ENCODE measurements at places on chromosomes 2 and 18. TPM values are rescaled to one million over a fixed set of nuclear protein-coding genes. Genes with fewer than 3 reads are reported as not detected.

- no peaks in the 10 kb centered on the region for H3K36me3 ChIP-seq
- no peaks in the 10 kb centered on the region for H3K4me1 ChIP-seq
- DNase-seq: no peak
- H3K27ac ChIP-seq: no peak overlapping the region
- no peaks in the 10 kb centered on the region for H3K27me3 ChIP-seq
Observed at GRCh38 chr18:6222271-6222670, 192.4 kb downstream of the L3MBTL4 start.

DNA sequence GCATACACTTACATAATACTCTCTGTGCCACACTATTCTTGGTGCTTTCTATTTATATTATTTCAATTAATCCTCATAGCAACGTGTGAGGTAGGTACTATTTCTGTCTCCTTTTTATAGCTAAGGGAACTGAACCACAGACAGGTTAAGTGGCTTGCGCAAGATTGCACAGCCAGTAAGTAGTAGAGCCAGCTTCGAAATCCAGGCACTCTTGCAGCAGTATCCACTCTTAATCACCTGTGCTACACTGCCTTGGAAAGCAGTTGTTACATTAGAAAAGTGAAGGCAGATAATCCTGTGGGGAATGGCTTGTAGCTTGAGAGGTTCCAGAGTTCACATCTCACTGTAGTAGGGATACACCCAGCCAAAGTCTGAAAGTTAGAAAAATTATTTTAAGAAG, 198.3 kb downstream of the LDLRAD4 start:
- peaks cover 14% of the 10 kb centered on the region for H3K36me3 ChIP-seq
- H3K27me3 ChIP-seq: no peaks in the 10 kb centered on the region
- H3K4me1 ChIP-seq: peaks cover 12% of the 10 kb centered on the region
- no peak for DNase-seq
- H3K4me3 ChIP-seq: no peak overlapping the region

DNA sequence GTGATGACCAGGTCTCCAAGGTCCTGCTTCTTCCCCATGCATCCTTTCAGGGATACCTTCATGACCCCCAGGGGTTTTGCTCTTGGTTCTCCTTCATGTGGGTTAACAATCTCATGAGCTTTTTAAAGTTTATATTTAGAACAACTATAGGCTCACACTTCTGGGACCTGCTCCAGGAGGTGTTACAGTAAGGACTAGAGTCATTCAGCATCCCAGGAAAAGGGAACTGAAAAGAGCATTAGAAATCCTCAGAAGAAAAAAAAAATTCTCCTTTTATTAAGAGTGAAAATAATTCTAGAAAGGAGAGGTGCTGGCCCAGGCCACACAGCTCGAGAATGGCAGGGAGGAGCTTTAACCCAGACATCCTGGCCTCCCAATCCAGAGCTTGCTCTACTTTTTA, 66.5 kb downstream of the SETBP1 start:
- H3K4me1 ChIP-seq: peaks cover 7% of the 10 kb centered on the region
- H3K4me3 ChIP-seq: no peak overlapping the region
- H3K36me3 ChIP-seq: no peaks in the 10 kb centered on the region
- peaks cover 6% of the 10 kb centered on the region for H3K27me3 ChIP-seq

- no peak overlapping the region for H3K27ac ChIP-seq
- no peak overlapping the region for H3K4me3 ChIP-seq
- H3K36me3 ChIP-seq: no peaks in the 10 kb centered on the region
- H3K4me1 ChIP-seq: peaks cover 12% of the 10 kb centered on the region
- no peak for DNase-seq
Observed at GRCh38 chr2:68646303-68646702, 2.9 kb downstream of the PROKR1 start.

GRCh38 chr2:28445448-28446258, 50.2 kb upstream of the PLB1 start:
- H3K27me3 ChIP-seq: peaks cover 4% of the 10 kb centered on the region
- peak overlapping the region; percentile 14 for H3K4me3 ChIP-seq
- H3K27ac ChIP-seq: peak overlapping the region; percentile 99
- peaks cover 2% of the 10 kb centered on the region for H3K36me3 ChIP-seq
- DNase-seq: peak; percentile 86

- no peak overlapping the region for H3K4me3 ChIP-seq
- H3K27ac ChIP-seq: no peak overlapping the region
- no peak for DNase-seq
- no peaks in the 10 kb centered on the region for H3K4me1 ChIP-seq
- no peaks in the 10 kb centered on the region for H3K27me3 ChIP-seq
- H3K36me3 ChIP-seq: no peaks in the 10 kb centered on the region
Observed at GRCh38 chr18:42883169-42883568, 232.3 kb downstream of the RIT2 start.

GRCh38 chr18:70671889-70672565, 383.2 kb downstream of the SOCS6 start:
- H3K36me3 ChIP-seq: peaks cover 10% of the 10 kb centered on the region
- no peak overlapping the region for H3K4me3 ChIP-seq
- no peaks in the 10 kb centered on the region for H3K27me3 ChIP-seq
- peaks cover 30% of the 10 kb centered on the region for H3K4me1 ChIP-seq

DNA sequence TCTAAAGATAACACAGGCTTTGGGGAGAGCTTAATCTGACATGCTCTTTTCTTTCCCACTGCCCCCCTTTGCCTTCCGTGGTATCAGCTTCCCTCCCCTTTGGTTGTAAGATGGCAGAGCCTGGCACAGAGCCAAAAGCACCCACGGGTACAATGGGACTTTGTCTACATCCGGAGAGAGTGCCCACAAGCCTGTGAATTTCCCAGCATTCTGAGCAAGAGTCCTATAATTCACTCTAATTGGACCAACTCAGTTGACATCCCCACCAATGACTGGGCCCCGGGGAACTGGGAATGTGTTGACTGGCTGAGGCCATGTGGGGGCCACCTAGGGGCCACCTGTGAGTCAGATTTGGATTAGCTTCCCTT, 20.1 kb upstream of the C2orf72 start:
- no peak overlapping the region for H3K27ac ChIP-seq
- no peaks in the 10 kb centered on the region for H3K36me3 ChIP-seq
- H3K4me3 ChIP-seq: no peak overlapping the region
- H3K4me1 ChIP-seq: no peaks in the 10 kb centered on the region
- peaks cover 6% of the 10 kb centered on the region for H3K27me3 ChIP-seq
- DNase-seq: peak; percentile 15

- DNase-seq: no peak
- H3K27me3 ChIP-seq: peaks cover 35% of the 10 kb centered on the region
- H3K27ac ChIP-seq: no peak overlapping the region
- H3K4me3 ChIP-seq: no peak overlapping the region
Observed at GRCh38 chr2:164842624-164842966, 972 bp upstream of the COBLL1 start.

GRCh38 chr2:131673400-131674173, 145.9 kb downstream of the CCDC74A start:
- H3K27ac ChIP-seq: no peak overlapping the region
- no peaks in the 10 kb centered on the region for H3K36me3 ChIP-seq
- peaks cover 2% of the 10 kb centered on the region for H3K4me1 ChIP-seq
- H3K4me3 ChIP-seq: peak overlapping the region; percentile 20
- H3K27me3 ChIP-seq: peaks cover 27% of the 10 kb centered on the region

DNA sequence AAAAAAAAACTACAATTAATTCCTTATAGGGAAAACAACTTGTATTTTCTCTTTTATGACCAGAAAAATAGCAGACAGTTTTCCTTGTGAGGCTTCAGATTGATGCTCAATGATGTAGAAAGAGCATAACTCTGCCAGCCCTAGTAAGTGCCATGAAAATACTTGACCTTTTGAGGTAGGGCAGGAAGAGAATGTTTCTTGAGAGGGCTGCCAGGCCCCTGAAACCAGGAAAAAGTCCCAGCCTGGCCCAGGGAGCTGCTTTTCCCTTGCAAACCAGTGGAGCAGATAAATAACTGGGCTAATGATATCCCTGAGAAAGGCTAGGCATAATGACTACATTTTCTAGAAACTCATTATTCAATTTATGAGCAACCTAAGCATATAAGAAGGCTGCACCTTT, 126.8 kb downstream of the SLC8A1 start:
- no peaks in the 10 kb centered on the region for H3K4me1 ChIP-seq
- H3K27me3 ChIP-seq: no peaks in the 10 kb centered on the region
- DNase-seq: no peak
- H3K36me3 ChIP-seq: no peaks in the 10 kb centered on the region
- no peak overlapping the region for H3K4me3 ChIP-seq

- H3K4me3 ChIP-seq: no peak overlapping the region
- H3K27ac ChIP-seq: no peak overlapping the region
- peaks cover 12% of the 10 kb centered on the region for H3K4me1 ChIP-seq
- no peak for DNase-seq
- no peaks in the 10 kb centered on the region for H3K36me3 ChIP-seq
Observed at GRCh38 chr2:42913280-42913878, 121.0 kb upstream of the HAAO start.

- no peak overlapping the region for H3K4me3 ChIP-seq
- no peak for DNase-seq
- no peaks in the 10 kb centered on the region for H3K36me3 ChIP-seq
- no peaks in the 10 kb centered on the region for H3K27me3 ChIP-seq
Observed at GRCh38 chr2:79178076-79178674, 18.6 kb upstream of the REG3A start.

DNA sequence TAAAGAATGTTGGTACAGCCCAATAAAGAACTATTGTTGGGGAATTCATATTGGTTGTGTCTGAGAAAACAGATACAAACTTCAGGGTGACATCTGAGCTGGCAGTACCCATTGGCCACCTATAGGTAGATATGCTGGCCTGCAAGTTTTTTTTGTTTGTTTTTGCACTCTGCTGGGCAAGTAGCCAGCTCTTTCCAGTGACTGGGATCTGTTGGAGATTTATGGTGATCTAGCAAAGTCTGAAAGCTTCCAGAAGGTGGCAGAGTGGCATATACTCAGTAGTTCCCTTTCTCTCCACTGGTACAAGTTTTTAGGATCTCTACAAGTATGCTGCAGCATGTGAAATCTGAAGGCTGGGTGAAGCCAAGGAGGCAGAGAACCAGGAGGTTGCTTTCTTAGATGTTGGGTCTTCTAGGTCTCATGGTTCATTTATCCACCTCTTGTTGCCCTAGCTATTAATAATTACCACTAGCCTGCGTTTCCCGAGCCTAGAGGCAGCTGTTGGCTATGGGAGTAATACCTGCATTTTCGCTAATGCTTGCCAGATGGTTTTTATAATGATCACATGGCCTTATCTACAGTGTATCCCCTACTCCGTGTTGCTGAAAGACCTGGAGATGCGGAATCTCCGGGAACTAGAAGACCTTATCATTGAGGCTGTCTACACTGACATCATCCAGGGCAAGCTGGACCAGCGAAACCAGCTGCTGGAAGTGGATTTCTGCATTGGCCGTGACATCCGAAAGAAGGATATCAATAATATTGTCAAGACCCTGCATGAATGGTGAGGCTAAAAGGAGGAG, 9.5 kb downstream of the COPS7B start:
- H3K36me3 ChIP-seq: peaks cover 35% of the 10 kb centered on the region
- H3K27ac ChIP-seq: no peak overlapping the region
- H3K4me3 ChIP-seq: no peak overlapping the region
- no peak for DNase-seq
- H3K27me3 ChIP-seq: no peaks in the 10 kb centered on the region

- no peaks in the 10 kb centered on the region for H3K36me3 ChIP-seq
- no peak for DNase-seq
- no peaks in the 10 kb centered on the region for H3K4me1 ChIP-seq
- H3K27ac ChIP-seq: no peak overlapping the region
Observed at GRCh38 chr2:2183176-2183575, 147.9 kb downstream of the MYT1L start.

DNA sequence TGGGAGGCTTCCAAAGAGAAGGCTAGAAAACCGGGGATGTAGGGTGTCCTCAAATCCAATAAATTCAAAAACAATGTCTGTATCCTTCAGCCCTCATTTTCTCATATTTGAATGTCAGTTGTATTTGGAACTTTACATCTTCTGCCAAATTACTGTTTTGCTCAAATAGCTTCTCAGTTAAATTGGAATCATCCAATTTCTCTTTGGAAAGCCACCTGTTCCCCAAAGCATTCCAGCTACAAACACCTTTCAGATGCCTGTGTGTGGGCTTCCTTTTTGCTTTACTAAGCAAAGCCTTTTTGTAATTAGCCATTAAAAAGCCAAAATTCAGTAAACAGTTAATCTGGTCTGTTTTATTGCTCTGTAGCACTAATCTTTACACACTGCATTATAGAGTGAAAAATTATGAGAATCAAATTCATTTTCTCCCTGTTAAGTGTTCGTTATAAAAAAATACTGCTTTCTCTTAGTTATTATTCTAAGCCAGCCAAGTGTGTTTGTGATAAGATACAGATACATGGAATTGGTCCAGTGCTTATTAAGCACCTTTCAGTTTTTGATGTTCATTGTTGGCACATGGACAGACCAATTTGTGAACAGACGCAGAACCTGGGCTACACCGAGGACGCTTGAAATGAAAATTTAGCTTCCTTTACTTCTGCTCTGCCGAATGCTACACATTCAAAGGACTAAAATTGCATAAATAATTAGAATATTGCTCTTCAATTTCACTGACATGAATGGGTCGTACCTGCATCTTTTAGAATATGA, 151.6 kb downstream of the RTN4 start:
- H3K27me3 ChIP-seq: no peaks in the 10 kb centered on the region
- H3K4me3 ChIP-seq: peak overlapping the region; percentile 28
- H3K36me3 ChIP-seq: no peaks in the 10 kb centered on the region
- DNase-seq: no peak

DNA sequence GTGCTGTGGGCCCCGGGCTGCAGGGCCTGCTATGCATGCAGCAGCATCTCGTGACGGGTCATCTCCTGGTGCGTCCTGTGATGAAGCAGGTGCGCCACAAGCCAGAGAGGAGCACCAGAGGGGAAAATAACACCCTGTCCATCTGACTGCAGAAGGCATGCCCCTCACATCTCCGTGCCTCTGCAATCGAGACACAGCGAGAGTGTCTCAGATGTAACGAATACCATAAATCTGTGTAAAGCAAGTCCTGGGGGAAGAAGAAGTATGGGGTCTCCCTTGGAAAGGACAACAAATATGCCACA, 137.5 kb downstream of the PTGR3 start:
- H3K4me1 ChIP-seq: peaks cover 40% of the 10 kb centered on the region
- DNase-seq: no peak
- no peaks in the 10 kb centered on the region for H3K27me3 ChIP-seq

DNA sequence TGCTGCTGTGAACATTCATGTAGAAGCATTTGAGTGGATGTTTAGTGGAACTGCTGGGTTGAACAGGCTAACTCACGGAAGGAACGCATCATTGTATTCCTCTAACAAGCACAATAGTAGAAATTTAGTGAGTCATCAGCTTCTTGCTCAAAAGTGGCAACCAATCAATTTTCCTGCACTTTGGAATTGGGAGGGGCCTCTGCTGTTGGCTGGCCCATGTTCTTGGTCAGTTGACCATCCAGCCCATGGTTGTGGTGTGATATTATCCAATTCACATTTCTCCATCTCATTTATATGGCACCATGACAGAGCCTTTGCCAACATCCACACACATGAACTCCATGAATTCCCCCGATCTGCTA, 95.0 kb downstream of the TNFRSF11A start:
- peak; percentile 27 for DNase-seq
- peak overlapping the region; percentile 98 for H3K27ac ChIP-seq
- peaks cover 2% of the 10 kb centered on the region for H3K36me3 ChIP-seq
- peaks cover 40% of the 10 kb centered on the region for H3K4me1 ChIP-seq
- H3K4me3 ChIP-seq: peak overlapping the region; percentile 54

- H3K4me3 ChIP-seq: no peak overlapping the region
- no peak for DNase-seq
- H3K36me3 ChIP-seq: no peaks in the 10 kb centered on the region
- peaks cover 10% of the 10 kb centered on the region for H3K27me3 ChIP-seq
- H3K27ac ChIP-seq: no peak overlapping the region
Observed at GRCh38 chr18:21949326-21950015, 208.9 kb downstream of the MIB1 start.

TCF23 gene
- not detected for total RNA-seq

TEKT4 gene
- not detected for total RNA-seq

MAPK4 gene
- total RNA-seq: not detected

THSD7B gene
- not detected for total RNA-seq

LAMA1 gene
- total RNA-seq: not detected

LRATD1 gene
- total RNA-seq: not detected

SNX17 gene
- 93.2 TPM for total RNA-seq

IFT172 gene
- 8.2 TPM for total RNA-seq

Measured in activated CD4-positive, alpha-beta memory T cell treated with anti-CD3 and anti-CD28 coated beads for 36 hours (primary cell).